ENCODE measurements at places on chromosomes 1 and 21.

- DNase-seq: no peak
Measured at GRCh38 chr1:177185209-177185608, 14.5 kb downstream of the BRINP2 start.

GRCh38 chr1:204213668-204214662 is at the start of gene GOLT1A:
Gene GOLT1A, minus strand, starts transcription at chr1:204213988. Its CDS starts 82 bp downstream, at chr1:204213906.
- DNase-seq: peak; percentile 49

DNA sequence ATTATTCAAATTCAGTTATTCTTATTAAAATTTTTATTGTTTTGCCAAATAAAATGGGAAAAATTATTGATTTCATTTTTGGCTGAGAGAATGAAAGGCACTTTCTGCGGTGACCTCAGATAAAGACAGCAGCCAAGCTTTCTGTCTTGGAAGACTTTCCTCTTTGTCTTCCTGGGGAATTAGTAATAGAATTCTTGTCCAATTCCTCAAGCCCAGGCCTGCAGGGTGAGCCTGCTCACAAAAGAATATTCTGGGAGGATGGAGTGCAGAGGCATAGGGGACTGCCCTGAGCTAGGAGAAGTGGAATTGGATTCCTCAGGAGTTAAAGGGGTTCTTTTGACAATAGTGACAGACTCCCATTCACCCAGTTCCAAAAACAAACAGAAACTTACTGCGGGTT is 614.5 kb upstream of the ADGRL2 start:
- no peak for DNase-seq

DNA sequence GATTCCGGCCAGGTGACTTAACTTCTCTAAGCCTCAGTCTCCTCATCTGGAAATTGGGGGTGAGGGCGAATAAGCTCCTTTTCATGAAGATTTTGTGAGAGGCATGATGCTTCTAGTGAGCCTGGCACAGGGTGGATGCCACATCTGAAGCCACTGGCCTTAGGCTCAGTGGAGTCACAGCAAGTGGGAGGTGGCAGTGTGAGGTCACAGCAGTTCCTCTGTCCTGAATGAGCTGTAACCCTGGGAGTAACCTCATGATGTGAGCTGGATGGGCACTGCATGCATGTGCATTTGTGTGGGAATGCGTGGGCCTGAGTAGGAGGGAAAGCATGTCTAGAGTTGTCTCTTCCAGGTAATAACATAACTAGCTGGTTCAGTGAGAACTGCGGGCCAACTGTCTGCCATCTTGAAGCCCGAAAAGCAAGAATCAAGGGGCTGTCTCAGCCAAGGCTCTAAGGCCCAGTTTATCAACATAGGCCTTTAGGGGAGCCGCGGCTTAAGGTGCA is 27.0 kb upstream of the HTR1D start:
- DNase-seq: no peak

- no peak for DNase-seq
Measured at GRCh38 chr1:21205416-21205815, 28.7 kb upstream of the EIF4G3 start.

DNA sequence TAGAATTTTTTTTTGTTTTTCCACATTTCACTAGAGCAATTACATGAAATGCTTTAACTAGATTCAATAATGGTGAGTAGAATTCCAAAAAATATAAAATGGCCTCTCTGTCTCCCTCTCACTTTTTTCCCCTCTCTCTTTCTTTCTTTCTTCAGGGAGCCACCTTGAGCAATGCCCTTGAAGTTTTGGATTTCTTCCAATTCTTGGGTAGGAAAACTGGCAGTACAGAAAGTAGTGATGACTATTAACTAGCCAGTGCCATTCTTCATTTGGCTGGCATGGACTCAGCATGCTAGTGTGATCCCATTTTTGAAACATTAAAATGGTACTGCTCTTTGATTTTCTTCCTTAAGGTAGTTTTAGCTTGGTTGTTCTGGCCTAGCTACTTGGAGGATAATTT is 4.5 kb upstream of the FNBP1L start:
- DNase-seq: no peak

GRCh38 chr1:107225706-107226105 is 84.9 kb downstream of the NTNG1 start:
- no peak for DNase-seq

GRCh38 chr1:35120458-35121133 is 41.4 kb downstream of the ZMYM1 start:
- no peak for DNase-seq

GRCh38 chr1:21149430-21149854 is 27.3 kb downstream of the EIF4G3 start:
- DNase-seq: no peak

GRCh38 chr1:183404476-183404875 is 13.7 kb downstream of the NMNAT2 start:
- no peak for DNase-seq

DNA sequence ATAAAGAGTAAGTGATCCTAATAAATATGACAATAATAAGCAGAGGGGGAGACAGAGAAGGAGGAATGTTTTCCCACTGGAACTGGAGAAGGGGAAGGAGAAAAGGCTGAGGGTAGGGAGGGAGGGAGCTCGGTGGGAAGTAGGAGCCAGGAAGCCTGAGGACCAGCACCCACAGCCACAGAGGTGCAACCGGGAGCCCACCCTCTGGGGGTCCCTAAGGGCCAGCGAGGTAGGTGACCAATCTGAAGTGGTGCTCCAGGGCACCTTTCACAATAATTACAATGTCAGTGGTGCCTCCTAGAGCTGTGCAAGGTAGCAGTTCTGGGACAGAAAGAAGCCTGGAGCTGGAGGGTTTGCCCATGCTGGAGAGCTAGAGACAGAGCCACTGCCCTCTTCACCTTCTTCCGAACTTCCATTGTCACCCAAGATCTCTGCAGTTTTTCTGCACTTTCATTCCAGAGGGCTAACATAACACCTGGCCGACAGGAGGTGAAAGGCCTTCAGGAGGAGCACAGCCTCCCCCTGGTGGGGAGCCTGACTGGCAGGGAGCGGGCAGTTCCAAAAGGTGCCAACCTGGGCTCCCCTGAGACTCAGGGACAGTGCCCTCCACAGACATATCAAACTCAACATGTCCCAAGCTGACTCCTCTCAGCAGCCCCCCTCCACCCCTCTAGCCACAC is 4.1 kb upstream of the AHCYL1 start:
- DNase-seq: no peak

DNA sequence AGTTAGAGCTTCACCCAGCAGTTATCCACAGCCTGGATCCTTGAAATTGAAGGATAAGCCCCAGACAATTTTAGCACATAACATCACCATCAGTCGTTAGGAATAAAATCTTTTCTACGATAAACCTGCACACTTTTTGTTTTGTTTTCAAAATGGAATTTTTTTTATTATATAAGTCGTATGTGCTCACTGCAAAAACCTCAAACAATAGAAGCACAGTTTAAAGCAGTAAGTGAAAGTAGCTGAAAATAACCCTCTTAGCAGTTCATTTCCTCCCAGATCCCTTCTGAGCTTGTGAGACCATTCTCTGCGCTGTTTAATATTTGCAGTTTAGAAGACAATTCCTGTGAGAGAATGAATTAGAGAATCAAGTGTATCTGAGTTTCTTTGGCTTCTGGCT is 38.3 kb downstream of the ELK4 start:
- DNase-seq: no peak

DNA sequence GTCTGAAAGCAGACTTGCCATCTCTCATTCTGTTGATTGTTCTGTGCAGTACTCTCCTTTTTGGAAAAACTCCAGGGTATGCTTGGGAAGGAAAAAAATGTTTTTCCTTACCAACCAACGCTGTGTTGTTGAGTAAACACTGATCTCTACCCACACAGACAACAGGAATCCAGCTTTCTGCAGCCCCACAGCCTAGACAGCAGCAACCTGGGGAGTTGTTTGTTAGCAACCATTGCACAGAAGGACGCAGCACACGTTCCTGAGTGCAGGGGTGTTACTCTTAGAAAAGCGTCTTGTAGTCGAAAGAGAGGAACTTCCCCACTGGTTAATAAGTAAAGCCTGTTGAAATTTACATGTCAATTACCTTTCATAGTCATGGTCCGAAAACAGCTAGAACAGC is 56.6 kb downstream of the SMYD2 start:
- no peak for DNase-seq

GRCh38 chr1:55529017-55529416 is 313.9 kb upstream of the USP24 start:
- no peak for DNase-seq

- DNase-seq: no peak
Measured at GRCh38 chr1:237673631-237674030, 217.1 kb downstream of the ZP4 start.

GRCh38 chr1:155942578-155943141 is 1.2 kb downstream of the RXFP4 start:
- no peak for DNase-seq

DNA sequence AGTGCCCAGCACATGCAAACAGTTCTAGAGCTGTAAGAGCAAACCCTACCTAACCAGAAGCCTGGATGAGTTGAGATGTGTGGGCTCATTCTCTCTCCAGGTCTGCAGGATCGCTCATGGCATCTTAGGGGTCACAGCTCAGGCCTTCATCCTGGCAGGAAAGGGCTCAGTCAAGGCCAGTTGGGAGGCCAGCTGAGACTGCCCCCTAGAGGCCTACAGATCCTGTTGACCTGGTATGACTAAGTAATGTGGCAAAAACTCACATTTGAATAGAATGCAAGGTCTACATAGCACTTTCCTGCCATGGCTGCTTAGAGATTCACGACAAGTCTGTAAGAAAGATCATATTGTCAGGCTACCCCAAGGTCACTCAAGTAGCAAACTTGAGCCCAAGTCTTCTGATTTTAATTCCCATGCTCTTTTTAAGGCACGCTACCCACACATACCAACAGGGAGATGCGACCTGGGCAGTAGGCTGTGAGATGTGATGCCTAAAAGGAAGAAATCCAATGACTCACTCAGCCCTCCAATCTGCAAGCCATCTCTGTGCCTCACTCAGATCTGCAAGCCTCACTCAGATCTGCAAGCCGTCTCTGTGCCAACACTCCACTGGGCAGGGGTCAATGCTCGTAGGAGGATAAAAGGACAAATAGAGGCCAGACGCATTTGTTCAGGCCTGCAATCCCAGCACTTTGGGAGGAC is 5.1 kb upstream of the CAPN8 start:
- no peak for DNase-seq

- no peak for DNase-seq
Measured at GRCh38 chr21:14675774-14676530, 129.8 kb upstream of the SAMSN1 start.
